CD4-positive, alpha-beta T cell treated with Interleukin-15 for 4 hours (primary cell): ENCODE measurements at places on chromosomes 4 and X.

DNA sequence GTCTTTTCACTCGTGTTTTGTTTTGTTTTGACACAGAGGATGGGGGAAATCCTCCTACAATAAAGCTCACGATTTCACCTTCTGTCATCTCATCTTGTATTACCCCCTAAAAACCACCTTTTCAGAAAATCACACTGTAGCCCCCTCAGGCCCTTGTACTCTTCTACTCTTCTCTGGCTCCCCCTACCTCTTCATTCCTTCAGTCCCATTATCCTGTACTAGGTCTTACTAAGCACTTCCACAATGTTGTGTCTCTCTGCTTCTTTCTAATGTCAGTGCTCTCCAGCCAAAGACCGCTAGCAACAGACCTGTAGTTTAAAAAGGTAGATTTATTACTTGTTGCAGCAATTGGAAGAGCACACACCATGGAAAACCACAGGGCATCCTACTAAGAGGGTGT is 30.0 kb upstream of the RNF128 start:
- no peak for DNase-seq

DNA sequence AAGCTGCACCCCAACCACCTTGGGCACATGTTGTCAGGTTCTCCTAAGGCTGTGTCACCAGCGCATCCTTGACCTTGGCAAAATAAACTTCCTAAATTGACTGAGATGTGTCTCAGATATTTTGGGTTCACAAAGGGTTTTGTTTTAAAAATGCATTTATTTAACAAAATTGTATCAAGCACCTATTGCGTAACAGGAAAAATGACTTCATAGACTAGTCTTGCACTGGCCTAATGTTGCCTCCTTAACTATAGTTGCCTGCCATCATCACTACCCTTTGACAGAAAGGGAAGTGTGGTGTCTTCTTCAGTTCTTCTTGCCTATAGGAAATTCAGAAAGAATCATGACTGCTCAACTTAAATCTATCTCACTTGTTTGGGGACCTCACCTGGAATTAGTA is 374.2 kb downstream of the SH2D1A start:
- DNase-seq = no peak

DNA sequence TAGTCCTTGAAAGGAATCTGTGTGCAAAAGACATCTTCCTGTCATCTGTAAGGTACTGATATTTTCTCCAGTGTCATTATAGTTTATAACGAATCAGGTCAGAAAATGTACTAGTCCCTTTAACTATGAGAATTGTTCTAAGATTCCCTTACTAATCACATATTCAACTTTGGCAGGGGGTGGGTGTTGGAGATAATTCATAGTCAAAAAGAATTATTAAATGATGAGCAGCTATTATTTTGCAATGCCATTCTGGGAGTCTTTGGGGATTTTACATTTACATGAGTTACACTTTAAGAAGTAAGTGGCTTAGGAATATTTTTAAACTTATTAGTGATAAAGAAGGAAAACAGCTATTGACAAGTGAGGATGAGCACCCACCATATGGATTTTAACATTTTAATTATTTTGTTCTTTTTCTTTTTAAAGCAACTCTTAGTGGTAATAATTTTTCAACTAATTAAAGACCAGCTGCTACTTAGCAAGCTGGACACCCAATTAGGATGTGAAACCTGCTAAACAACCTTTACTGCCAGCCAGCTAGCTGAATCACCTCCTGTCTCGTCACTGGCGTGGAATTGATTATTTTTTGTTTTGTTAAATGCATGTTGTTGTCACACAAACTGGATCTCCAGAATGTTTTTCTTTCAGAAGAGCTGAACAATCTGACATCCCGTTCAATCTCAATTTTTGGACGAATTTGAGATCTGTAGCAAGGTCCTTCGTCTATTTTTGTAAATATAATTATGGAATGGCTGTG is 219.2 kb downstream of the ARAP2 start:
- no peak for DNase-seq

DNA sequence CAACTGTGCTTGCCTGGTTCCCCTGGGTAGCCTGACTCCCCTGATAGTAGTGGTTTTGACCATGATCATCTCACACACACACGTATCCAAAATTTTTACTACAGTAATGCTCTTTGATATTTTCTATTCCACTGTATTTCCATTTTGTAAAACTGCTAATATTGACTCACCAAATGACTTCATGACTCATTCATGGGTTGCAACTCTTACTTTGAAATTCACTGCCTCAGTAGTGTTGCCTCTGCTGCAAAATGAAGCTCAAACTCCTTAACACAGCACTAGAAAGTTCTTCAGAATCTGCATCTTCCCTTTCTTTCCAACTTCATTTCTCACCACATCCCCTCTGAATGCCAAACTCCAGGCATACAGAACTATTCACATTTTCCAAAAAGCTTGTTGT is 20.3 kb downstream of the QRFPR start:
- DNase-seq = no peak

DNA sequence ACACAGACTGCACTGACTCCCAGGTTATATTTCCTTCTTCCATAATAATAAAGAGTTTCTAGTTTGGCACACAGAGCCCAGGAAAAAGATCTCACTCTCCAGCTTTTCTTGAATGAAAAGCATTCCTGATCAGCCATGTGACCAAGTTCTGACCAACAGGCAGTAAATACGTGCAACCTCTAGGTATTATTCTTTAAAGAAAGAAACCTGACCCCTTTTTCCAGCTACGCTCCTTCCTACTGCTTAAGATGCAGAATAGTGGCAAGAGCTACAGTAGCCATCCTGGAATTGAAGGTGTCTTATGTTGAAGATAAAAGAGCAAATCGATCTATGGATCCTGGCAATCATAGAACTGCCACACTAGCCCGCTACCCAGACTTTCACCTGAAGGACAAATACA is 76.7 kb downstream of the LRBA start:
- DNase-seq = no peak

GRCh38 chr4:143404555-143404954 is 67.9 kb downstream of the GAB1 start:
- no peak for DNase-seq

- no peak for DNase-seq
These were observed 18.1 kb downstream of the FGFRL1 start for GRCh38 chr4:1029529-1029928.

DNA sequence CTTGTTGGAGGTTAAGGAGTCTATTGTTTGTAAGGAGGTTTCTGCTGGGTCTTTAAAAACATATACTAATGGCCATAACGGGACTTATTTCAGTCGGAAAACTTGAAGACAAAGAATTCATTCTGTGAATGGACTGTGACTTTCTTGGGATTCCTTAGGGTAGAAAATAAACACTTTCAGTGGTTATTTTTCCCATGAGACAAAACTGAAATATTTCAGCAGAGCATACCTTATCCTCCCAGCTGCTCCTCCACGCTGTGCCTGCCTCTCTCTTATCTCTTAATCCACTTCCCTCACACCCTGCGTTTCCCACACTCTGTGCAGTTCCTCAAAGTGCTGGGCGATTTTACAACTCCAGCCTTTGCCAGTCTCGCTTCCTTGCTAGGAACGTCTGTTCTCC is 47.1 kb upstream of the SORBS2 start:
- no peak for DNase-seq

DNA sequence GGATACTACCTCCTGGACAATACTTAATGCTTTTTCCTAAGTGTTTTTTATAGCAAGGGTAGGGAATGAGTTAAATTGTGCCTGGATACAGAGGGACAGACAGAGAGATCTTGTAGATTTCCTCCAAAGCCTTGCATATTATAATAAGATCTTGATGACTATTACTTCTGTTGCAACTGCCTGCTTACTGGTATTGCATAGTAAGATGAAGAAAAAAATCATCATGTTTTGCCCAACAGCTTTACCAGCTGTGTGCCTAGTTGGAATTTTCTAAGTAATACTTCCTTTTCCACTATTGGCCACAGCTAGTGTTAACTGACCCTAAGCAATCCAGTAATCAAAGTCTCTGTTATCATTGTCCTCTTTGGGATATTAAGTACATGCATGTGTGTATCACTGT is 139.0 kb downstream of the DCK start:
- DNase-seq = no peak

- DNase-seq = no peak
These were observed 15.5 kb upstream of the HELT start for GRCh38 chr4:185002784-185003183.

GRCh38 chr4:1344696-1345095 is 2.3 kb upstream of the UVSSA start:
- no peak for DNase-seq

GRCh38 chr4:1834047-1834775 is 21.7 kb downstream of the LETM1 start:
- no peak for DNase-seq

GRCh38 chr4:81120055-81120454 is 89.5 kb downstream of the BMP3 start:
- DNase-seq = no peak

- no peak for DNase-seq
These were observed 35.2 kb downstream of the ARL9 start for GRCh38 chr4:56540826-56541225.

GRCh38 chr4:15488136-15488535 is 18.5 kb downstream of the CC2D2A start:
- DNase-seq = no peak

GRCh38 chrX:114717921-114718320 is 134.0 kb downstream of the HTR2C start:
- DNase-seq = no peak

GRCh38 chr4:22593933-22594332 is 78.1 kb upstream of the ADGRA3 start:
- DNase-seq = no peak

GRCh38 chr4:83112678-83113428 is 1.7 kb downstream of the PLAC8 start:
- peak; percentile 24 for DNase-seq
